ENCODE measurements at places on chromosomes 13 and 19.
A peak's percentile ranks its signal among the peaks of the same experiment; 100 is the strongest.

DNA sequence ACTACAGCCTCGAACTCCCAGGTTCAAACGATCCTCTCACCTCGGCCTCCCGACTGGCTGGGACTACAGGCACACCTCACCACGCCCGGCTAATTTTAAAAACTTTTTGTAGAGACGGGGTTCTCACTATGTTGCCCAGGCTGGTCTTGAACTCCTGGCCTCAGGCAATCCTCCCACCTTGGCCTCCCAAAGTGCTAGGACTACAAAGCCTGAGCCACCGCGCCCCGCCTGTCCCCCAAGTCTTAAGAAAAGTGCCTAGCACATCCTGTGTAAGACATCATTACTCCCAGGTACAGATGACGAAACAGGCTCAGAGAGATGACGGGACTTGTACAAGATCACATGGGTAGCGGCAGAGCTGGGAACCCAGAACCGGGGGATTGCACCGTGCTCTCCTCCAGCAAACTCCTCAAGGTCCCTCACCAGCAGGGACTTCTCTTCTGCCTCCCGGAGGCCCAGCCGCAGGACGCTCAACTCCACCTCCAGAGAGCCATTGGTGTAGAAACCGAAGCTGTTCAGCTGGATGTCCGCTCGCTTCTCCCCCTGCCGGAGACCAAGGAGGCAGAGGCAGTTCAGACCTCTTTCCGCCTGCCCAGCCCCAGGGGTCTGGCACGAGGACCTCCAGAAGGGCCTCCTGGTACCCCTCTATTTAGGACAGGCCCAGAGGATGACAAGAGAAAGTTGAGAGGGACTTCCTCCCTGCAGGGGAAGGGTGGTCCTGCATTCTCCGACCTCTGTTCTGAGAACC lies 1.0 kb downstream of the GPR108 start:
- peak; percentile 83 for DNase-seq

DNA sequence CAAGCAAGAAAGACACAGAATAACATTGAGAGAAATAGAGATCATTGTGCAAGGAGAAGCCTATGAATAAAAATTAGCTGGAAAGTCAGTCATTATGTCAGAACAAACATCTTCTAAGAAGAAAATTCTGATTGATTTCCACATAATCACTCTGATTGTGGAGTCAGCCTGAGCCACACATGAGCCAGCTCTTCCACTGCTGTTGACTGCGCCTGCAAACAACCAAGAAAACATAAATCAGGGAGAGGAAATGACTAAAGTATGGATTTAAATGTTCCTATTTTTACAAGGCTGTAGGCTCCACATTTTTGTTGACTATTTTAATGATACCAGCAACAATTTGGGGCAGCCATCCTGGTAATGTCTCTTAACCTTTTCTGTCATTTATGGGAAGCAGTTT lies 962.3 kb downstream of the EFNB2 start:
- no peak for DNase-seq

- DNase-seq = no peak
Measured at GRCh38 chr19:4550479-4551050, 8.9 kb downstream of the SEMA6B start.

- DNase-seq = no peak
Measured at GRCh38 chr19:36081385-36081784, 26.7 kb downstream of the WDR62 start.

- DNase-seq = no peak
Measured at GRCh38 chr13:77528834-77529500, 6.5 kb upstream of the SCEL start.

DNA sequence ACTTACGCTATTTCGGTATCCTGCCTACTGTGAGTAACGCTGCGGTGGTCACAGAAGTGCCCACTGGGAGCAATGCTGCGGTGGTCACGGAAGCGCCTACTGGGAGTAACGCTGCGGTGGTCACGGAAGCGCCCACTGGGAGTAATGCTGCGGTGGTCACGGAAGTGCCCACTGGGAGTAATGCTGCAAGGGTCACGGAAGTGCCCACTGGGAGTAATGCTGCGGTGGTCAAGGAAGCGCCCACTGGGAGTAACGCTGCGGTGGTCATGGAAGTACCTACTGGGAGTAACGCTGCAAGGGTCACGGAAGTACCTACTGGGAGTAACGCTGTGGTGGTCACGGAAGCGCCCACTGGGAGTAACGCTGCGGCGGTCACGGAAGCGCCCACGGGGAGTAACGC lies 52.1 kb upstream of the SOX1 start:
- peak; percentile 3 for DNase-seq

- DNase-seq = no peak
Measured at GRCh38 chr13:33132644-33133440, 116.6 kb downstream of the KL start.

DNA sequence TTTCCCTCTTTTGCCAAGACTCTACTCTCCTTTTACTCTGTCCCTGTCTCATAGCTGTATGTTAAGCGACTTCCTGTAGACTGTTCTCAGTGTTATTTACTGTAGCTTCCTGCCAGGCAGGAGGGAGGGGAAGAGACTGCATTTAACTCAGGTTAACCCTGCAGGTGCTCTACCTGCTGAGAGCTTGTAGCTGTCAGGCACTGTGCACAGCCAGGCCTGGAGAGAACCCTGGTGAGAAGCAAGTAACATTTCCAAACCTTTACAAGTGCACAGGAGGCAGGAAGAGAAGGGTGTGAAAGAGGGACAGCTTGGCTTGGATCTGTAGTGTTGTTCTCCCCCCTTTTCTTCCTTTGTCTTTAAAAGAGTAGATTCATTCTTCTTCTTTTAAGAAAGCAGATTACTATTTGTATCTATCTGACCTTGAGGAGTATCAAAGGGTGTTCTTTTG lies 167.1 kb downstream of the LMO7 start:
- DNase-seq = no peak

- DNase-seq = no peak
Measured at GRCh38 chr19:35484252-35485036, 5.8 kb downstream of the KRTDAP start.

DNA sequence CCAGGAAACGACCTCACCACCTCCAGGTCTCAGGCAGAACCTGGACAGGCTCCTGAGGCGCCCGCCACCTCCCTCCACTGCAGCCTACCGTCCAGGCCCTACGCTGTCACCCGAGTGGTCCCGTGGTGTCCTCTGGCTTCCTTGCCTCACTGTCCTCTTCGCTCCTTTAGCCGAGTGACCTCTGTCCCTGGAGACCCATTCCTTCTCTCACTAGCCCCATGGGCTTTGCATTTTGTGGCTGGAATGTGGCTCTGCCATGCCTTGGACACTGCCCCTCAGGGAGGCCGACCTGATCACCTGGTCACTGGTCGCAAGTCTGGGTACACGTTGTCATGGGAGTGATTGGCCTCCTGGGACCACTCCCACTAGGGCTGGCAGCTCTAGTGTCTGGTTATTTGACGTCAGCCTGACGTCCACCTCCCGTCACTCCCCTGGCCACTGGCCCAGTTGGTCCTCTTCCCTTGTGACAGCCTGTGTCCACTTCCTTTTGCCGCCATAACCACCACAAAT lies 17.9 kb downstream of the SLC25A42 start:
- no peak for DNase-seq
